ENCODE measurements at places on chromosomes 5 and 9. TPM values are rescaled to one million over a fixed set of nuclear protein-coding genes. Genes with fewer than 3 reads are reported as not detected.

- DNase-seq, result no peak
These were observed 471.3 kb downstream of the PDE4D start for GRCh38 chr5:59421986-59422941.

- DNase-seq, result no peak
These were observed 3.9 kb downstream of the RASGRF2 start for GRCh38 chr5:80963966-80964481.

The FAM78A gene
- 9.1 TPM for total RNA-seq

DNA sequence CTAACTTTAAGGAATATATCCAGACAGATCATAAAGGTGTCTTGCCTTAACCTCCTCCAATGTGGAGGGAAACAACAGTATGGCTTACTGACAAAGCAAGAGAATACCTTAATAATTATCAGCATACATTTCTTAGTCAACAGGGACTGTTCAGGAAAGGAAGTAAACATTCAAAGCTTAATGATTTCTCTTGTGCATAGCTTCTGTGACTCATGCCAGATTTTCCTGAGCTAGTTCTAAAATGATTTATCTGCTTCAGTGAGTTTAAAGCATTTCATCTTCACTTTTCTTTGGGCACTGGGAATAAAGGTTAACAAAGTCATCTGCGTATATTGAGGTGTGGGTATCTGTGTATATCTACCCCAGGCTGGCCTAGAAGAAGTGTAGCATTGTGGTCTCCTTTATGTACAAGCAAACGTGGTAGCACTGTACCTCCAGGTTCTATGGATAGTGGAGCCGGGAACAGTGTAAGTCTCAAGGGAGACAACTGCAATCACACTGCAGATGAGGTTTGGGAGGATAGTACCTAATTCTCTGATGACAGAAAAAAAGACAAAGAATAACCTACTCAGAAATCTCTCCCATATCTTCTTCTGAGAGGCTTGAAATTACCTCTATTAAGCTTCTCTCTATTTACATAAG is 284.1 kb downstream of the HCN1 start:
- DNase-seq, result no peak

The DPYSL3 gene
- total RNA-seq, result 44.0 TPM

The FAM151B gene
- 2.3 TPM for total RNA-seq

DNA sequence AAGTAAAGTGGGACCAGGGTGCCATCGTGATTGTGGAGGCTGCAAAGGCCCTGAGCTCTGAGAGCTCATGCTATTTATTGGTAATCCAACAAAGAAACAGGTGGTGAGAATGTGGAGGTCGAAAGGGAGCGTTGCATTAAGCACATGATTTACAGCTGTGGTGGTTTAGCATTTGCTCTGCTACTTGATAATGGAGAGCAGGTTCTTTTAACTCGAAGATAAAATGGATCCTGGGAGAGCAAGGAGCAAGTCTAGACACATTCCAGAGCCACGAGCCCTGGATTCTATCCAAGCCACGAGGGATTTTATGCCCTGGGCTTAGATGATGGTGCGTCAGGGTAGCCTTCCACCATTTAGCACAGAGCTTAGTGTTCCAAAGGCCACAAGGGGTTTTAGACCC is 1710.1 kb upstream of the CDH9 start:
- DNase-seq, result no peak

GRCh38 chr5:126486332-126486731 is 63.1 kb downstream of the GRAMD2B start:
- no peak for DNase-seq

GRCh38 chr9:38018958-38019602 is 49.9 kb downstream of the SHB start:
- DNase-seq, result peak; percentile 81

- DNase-seq, result peak; percentile 75
These were observed 38.6 kb upstream of the CEMIP2 start for GRCh38 chr9:71806901-71807307.

- no peak for DNase-seq
These were observed 142.1 kb downstream of the XRCC4 start for GRCh38 chr5:83219495-83219894.

The NOXA1 gene
- total RNA-seq, result 20.1 TPM

DNA sequence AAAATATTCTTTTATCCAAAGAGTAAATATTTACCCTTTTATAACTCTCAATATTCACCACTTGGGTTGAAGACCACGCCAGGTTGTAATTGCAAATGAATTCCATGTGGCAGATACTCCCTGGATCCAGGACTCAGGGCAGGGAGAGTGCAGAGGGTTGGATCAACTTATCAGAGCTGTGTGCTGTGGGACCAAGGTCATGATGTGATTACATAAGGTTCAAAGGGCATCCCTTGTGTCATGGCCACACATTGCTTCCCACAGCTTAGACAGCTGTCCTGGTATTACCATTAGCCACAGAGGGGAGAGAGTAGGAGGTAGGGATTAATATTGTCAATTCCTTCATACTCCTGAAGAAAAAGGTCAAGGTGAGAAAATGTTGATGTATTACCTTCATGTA is 133.9 kb downstream of the JAKMIP2 start:
- DNase-seq, result no peak

GRCh38 chr5:103938146-103938695 is 375.6 kb upstream of the NUDT12 start:
- no peak for DNase-seq

GRCh38 chr5:10588779-10589447 is 25.0 kb downstream of the ANKRD33B start:
- DNase-seq, result no peak

DNA sequence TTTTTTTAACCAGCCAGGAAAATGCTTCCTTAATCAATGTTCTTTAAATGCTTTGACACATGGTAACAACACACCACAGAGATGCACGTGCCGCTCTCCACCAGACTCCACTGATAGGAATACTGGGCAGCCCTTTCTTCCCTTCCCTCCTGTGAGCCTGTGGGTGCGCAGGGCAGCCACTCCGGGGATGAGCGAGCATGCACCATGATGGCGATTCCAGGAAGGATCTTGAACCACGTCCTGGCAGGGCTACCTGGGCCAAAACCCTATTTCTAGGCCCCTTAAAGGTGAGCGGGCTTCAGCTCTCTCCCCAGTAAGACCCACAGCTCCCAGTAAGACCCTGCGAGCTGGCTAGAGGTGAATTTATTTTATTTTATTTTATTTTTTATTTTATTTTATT is 128.2 kb downstream of the MVB12B start:
- no peak for DNase-seq

GRCh38 chr5:78102500-78102899 is 192.0 kb downstream of the AP3B1 start:
- DNase-seq, result no peak

The SERF1B gene
- 21.3 TPM for total RNA-seq

- DNase-seq, result no peak
These were observed at the start of gene SELENOP for GRCh38 chr5:42811591-42812446. SELENOP (minus strand) TSS chr5:42811892; CDS start chr5:42808353, 3,539 bp downstream.

DNA sequence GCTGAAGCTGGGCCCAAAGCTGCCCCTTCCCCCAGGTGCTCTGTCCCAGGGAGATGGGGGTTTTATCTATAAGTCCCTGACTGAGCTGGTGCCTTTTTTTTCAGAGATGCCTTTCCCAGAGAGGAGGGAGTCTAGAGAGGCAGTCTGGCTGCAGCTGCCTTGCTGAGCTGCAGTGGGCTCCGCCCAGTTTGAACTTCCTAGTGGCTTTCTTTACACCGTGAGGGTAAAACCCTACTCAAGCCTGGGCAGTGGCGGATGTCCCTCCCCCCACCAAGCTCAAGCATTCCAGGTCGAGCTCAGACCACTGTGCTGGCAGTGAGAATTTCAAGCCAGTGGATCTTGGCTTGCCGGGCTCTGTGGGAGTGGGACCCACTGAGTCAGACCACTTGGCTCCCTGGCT is 41.3 kb downstream of the CAVIN4 start:
- no peak for DNase-seq

Data from upper lobe of left lung (tissue), 6 donors.